Cardiac fibroblast (primary cell): ENCODE measurements at places on chromosomes 16 and 17.

- DNase-seq, result no peak
These were observed 1.6 kb downstream of the RANGRF start for GRCh38 chr17:8290043-8290442.

- DNase-seq, result peak; percentile 96
These were observed at the start of gene DNAH2 for GRCh38 chr17:7716901-7717755. DNAH2 (plus strand) TSS chr17:7717744; CDS start chr17:7719735, 1,991 bp downstream.

DNA sequence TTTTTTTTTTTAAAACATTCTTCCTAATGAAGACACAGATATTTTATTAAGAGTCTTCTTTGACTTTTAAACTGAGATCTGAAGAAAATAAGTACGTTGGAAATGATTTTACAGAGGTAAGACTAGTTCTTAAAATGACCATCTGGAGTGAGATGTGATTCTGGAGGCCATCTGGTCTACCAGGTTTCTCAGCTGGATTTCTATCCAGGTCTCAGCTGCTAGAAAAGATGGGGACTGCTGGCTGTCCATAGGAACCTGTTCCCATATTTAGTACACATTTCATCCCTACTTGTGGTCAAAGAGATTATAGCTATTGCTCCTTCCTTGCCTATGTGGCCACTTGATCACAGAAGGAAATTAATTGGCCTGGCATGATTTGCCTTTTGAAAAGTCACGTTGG, 12.2 kb downstream of the PMFBP1 start:
- no peak for DNase-seq

- DNase-seq, result peak; percentile 80
These were observed 89.8 kb downstream of the C16orf95 start for GRCh38 chr16:87227296-87227951.

- peak; percentile 51 for DNase-seq
These were observed 57.9 kb downstream of the MYO1D start for GRCh38 chr17:32819035-32819434.

- no peak for DNase-seq
These were observed 500.1 kb downstream of the MAF start for GRCh38 chr16:79100447-79100846.

- DNase-seq, result no peak
These were observed 410.7 kb downstream of the TMEM114 start for GRCh38 chr16:8179615-8180014.

GRCh38 chr17:65541453-65541852, 20.0 kb downstream of the AXIN2 start:
- DNase-seq, result no peak

- DNase-seq, result no peak
These were observed 94.4 kb downstream of the STXBP4 start for GRCh38 chr17:55062921-55063320.

DNA sequence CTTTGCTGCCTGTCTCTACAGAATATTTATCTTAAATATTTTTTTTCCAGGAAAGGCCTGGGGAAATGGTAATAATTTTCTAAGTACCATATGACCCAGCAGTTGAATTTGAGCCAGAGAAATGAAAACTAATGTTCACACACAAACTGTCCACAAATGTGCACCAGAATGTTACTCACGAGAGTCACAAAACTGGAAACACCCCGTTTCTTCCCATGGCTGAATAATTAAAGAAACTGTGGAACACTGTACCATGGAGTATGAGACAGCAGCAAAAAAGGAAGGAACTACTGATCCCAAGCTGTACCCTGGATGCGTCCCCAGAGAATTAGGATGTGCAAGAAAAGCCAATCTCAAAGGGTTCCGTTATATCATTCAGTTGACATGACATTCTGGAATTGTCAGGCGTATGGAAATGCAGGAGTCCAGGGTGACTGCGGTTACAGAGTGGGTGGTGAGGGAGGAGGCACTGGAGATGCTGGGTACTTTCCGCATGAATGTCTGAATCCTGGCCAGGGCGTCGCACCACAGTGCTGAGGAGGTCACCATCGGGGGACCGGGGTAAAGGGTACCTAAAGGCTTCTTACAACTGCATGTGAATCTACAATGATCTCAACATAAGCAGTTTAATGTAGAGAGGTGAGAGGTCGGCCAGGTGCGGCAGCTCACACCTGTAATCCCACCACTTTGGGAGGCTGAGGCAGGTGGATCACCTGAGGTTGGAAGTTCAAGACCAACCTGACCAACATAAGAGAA, 34.5 kb downstream of the USP22 start:
- no peak for DNase-seq

DNA sequence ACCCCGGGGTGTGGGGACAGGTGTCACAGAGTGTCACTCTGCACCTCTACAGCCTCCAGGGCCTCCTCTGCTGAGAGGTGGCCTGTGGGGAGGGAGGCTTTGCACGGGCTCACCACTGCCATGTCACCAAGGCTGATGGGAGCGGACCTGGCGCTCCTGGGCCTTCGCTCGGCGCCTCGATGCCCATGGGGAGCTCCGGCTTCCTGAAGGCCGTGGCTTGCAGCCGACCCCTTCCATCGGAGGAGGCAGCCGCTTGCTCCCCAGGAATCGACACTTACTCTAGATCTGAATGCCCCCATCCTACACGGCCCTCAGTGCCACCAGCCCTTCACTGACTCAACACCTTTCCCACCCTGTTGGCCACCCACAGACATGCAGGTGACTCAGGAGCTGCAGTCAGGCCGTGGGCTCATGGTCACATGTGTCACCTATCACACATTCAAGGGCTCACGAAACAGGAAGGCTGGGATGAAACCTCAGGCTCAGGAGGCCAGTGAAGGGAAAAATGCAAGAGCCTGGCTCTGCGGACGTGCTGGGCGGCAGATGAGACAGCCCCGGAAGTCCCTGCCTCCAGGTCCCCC, 11.9 kb downstream of the LGALS3BP start:
- DNase-seq, result no peak

DNA sequence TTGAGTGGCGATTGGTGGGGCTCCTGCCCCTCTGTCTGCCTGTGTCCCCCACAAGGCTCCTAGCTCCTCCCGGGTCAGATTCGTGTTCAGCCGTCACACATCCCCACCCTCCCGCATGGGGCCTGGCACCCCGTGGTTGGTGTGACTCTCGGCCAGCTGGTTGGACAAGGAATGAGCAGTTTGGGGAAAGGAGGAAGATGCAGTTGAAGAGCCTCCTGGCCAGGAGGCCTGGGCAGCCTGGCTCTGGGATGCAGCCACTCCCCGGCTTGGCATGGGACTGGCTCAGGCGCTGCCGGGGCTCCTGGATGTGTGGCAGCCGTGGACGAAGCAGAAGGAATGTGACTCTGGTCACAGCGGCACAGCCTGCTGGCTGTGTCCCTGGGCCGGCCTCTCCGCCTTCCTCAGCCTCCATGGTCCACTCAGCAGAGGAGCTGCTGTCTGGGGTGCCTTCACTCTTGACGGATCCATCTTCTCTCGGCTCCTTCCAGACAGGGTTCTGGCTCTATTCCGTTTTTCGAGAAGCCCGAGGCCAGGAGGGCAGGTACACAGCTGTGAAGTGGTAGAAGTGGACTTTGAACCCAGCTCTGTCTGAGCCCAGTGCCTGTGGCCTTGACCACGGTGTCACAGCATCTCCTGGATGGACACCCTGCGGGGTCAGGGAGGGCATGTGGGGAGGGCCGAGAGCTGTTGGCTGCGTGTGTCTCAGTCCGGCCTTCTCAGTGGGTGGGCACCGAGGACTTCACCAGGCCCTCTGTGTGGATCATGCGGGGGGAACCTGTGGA, 2.1 kb downstream of the TRAF7 start:
- no peak for DNase-seq

DNA sequence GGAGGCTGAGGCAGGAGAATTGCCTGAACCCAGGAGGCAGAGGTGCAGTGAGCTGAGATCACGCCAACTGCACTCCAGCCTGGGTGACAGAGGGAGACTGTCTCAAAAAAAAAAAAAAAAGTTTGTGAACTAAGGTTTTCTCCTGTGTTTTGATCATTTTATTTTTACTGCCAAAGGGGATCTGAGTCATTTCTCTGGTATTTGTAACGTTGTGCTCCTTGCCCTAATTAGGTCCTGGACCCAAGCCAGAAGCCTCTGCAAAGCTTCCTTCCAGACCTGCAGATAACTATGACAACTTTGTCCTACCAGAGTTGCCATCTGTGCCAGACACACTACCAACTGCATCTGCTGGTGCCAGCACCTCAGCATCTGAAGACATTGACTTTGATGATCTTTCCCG, 32.1 kb downstream of the IST1 start:
- peak; percentile 93 for DNase-seq

GRCh38 chr16:23959072-23959751, 123.4 kb downstream of the PRKCB start:
- DNase-seq, result no peak

GRCh38 chr16:57613514-57613913, 14.9 kb upstream of the ADGRG1 start:
- DNase-seq, result no peak

GRCh38 chr17:70076831-70077230, 1.8 kb downstream of the KCNJ16 start:
- no peak for DNase-seq

- DNase-seq, result peak; percentile 54
These were observed 2.4 kb downstream of the ALKBH5 start for GRCh38 chr17:18185832-18186626.

DNA sequence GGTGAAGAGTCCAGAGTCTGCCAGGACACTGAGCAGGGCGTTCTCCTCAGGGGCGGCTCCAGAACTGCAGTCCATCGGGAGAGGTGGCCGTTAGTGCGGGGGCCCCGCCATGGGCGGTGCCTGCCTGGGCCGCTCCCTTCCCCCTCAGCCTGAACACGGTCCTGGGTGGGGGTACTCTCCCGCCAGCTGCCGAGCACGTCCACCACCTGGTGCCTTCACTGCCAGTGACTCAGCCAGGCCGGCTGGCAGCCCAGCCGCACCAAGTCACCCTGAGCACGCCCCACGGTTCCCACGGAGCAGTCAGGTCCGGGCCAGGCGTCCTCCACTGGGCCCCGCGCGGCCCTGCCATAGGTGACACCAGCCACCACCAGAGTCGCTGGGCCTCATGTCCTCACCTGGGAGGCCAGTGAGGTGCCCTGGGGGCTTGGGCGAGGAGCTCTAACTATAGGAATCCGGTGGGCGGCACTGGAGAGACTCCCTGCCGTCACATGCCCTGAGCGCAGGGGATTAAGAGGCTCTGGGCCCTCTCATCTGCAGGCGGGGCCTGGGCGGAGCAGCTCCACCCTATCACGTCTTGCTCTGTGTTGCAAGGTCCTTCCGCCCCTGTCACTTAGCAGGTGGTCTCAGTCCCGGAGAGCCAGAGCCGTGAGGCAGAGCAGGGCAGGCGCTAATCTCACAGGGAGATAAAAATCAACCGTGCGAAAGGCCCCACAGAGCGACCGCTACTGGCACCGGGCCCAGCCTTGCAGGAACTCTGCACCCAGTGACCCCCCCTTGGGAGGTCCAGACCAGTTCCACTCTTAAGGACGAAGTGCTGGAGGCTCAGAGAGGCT, 14.3 kb downstream of the PIEZO1 start:
- peak; percentile 54 for DNase-seq
